T-cell (primary cell): ENCODE measurements at places on chromosomes 7 and 10. TPM values are rescaled to one million over a fixed set of nuclear protein-coding genes. Genes with fewer than 3 reads are reported as not detected.

DNA sequence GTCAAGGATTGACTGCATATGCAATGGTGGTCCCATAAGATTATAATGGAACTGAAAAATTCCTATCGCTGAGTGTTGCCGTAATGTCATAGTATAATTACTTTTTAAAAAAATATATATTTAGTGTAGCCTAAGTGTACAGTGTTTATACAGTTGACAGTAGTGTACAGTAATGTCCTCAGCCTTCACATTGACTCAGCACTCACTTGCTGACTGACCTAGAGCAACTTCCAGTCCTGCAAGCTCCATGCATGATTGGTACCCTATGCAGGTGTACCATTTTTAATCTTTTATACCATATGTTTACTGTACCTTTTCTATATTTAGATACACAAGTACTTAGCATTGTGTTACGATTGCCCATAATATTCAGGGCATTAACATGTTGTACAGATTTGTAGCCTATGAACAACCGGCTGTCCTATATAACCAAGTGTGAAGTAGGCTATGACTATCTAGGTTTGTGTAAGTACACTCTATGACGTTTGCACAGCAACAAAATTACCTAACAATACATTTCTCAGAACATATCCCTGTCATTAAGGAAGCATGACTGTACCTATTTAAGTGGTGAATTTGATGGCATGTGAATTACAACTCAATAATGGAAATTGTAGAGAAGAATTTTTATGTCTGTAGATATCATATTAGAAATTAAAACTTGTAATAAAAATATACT, 40.9 kb downstream of the CCNY start:
- no peak overlapping the region for H3K27ac ChIP-seq
- DNase-seq = no peak
- H3K36me3 ChIP-seq = no peaks in the 10 kb centered on the region

DNA sequence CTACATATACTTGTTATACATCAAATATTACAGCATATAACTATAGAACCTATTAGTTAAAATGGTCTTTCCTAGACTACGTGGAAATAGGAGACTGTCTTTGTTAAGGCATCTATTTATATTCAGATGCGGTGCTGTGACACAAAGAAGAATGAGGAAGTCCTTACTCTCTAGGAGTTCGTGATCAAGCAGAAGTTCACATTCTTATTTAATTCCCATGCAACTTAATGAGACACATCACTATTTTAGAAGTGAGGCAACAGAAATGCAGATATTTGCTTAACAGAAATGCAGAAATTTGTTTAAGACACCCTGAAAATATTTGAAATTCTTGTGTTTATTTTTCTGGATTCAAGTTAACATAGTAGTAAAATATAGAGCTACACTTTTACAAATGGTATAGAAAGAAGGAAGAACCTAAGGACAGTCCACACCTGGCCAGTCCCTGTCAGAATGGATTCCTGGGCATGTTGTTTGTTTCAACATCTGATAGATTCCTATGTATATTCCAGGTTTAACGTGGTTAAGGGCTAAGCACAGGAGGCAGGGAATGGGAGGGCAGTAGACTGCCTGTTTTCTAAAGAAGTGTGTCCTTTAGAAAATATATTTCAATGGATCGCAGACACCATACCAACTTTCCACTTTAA, 70.6 kb upstream of the NXPH1 start:
- H3K27ac ChIP-seq = no peak overlapping the region
- no peaks in the 10 kb centered on the region for H3K36me3 ChIP-seq
- no peak for DNase-seq
- H3K4me3 ChIP-seq = no peak overlapping the region
- H3K4me1 ChIP-seq = no peaks in the 10 kb centered on the region
- no peaks in the 10 kb centered on the region for H3K27me3 ChIP-seq

The SFMBT2 gene
- total RNA-seq = 38.3 TPM

DNA sequence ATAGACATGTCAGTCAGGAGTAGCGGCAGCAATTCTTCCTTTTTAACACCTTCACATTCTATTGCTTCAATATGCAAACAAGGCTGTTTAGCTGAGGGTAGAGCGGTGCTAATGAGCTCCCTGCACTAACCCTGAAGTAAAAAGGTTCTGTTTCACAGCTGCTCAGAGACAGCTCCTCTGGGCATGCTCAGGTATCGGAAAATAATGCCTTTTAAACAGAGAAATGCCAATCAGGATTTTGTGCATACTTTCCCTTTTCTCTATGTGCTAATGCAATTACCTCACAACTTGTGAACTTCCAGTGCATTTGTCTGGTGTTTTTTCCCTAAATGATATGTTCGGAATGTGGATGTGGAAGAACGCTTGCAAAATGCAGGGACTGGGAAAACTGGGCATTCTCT, 307.7 kb upstream of the FZD8 start:
- no peak for DNase-seq
- no peak overlapping the region for H3K27ac ChIP-seq
- no peaks in the 10 kb centered on the region for H3K36me3 ChIP-seq
- no peak overlapping the region for H3K4me3 ChIP-seq
- H3K4me1 ChIP-seq = no peaks in the 10 kb centered on the region
- H3K27me3 ChIP-seq = no peaks in the 10 kb centered on the region

The LANCL2 gene
- 6.1 TPM for total RNA-seq

DNA sequence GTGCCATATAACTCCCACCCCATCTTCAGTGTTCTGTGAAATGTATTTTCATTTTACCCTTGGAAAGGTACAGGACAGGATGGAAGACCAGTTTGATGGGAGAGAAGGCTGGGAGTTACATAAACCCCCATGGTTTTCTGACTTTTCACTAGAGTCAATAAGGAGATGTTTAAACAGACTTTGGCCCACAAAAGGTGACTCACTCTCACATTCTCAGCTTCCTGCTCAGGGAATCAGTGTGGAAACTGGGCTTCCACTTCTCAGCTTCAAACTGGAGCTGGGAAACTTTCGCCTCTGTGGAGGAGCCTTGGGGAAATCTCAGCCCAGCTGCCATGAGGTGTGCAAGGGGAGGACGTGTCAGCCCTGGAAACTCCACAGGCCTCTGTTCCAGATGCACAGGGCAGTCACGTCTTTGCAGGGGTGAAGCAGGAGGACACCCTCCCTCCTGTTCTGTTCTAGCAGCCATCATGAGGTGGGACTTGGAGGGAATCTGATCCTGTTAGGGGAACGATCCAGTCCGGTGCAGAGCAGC, 560.5 kb upstream of the GALNT17 start:
- no peaks in the 10 kb centered on the region for H3K4me1 ChIP-seq
- H3K36me3 ChIP-seq = no peaks in the 10 kb centered on the region
- no peak overlapping the region for H3K4me3 ChIP-seq

DNA sequence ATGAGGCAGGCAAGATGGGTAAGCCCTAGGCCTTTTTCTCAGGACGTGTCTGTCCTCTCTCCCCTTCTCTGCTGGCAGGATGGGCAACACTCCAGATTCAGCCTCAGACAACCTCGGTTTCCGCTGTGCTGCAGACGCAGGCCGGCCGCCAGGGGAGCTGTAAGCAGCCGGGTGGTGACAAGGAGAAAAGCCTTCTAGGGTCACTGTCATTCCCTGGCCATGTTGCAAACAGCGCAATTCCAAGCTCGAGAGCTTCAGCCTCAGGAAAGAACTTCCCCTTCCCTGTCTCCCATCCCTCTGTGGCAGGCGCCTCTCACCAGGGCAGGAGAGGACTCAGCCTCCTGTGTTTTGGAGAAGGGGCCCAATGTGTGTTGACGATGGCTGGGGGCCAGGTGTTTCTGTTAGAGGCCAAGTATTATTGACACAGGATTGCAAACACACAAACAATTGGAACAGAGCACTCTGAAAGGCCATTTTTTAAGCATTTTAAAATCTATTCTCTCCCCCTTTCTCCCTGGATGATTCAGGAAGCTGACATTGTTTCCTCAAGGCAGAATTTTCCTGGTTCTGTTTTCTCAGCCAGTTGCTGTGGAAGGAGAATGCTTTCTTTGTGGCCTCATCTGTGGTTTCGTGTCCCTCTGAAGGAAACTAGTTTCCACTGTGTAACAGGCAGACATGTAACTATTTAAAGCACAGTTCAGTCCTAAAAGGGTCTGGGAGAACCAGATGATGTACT, 13.1 kb downstream of the PHKG1 start:
- no peak for DNase-seq
- no peak overlapping the region for H3K4me3 ChIP-seq
- peaks cover 28% of the 10 kb centered on the region for H3K36me3 ChIP-seq
- H3K27ac ChIP-seq = no peak overlapping the region
- no peaks in the 10 kb centered on the region for H3K4me1 ChIP-seq
- no peaks in the 10 kb centered on the region for H3K27me3 ChIP-seq

- no peaks in the 10 kb centered on the region for H3K36me3 ChIP-seq
- no peaks in the 10 kb centered on the region for H3K27me3 ChIP-seq
- no peak for DNase-seq
These were observed 26.2 kb downstream of the PWWP2B start for GRCh38 chr10:132422903-132423825.

GRCh38 chr10:79445977-79446757, 743 bp upstream of the ZCCHC24 start:
- H3K36me3 ChIP-seq = no peaks in the 10 kb centered on the region
- peak overlapping the region; percentile 51 for H3K4me3 ChIP-seq
- DNase-seq = peak; percentile 8

DNA sequence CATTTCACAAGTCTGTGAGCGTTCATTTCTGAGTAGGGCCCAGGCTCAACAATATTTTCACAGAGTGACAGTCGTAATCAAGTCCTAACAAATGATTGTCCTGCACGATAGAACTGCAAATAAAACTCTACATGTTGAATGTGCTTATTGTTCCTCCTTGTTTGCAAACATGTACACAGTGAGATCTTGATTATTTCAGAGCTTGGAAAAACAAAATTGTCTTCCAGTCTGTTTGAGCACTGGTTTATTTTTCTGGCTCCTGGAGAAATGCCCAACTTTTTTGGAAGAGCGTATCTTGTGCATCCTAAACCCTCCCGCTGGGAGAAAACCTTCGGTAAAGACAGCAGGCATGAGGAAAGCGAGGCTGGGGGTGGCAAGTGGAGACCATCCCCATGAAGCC, 91.1 kb downstream of the TEX36 start:
- no peaks in the 10 kb centered on the region for H3K36me3 ChIP-seq
- H3K4me1 ChIP-seq = no peaks in the 10 kb centered on the region
- no peaks in the 10 kb centered on the region for H3K27me3 ChIP-seq
- DNase-seq = no peak
- no peak overlapping the region for H3K27ac ChIP-seq

The HK1 gene
- 84.4 TPM for total RNA-seq

DNA sequence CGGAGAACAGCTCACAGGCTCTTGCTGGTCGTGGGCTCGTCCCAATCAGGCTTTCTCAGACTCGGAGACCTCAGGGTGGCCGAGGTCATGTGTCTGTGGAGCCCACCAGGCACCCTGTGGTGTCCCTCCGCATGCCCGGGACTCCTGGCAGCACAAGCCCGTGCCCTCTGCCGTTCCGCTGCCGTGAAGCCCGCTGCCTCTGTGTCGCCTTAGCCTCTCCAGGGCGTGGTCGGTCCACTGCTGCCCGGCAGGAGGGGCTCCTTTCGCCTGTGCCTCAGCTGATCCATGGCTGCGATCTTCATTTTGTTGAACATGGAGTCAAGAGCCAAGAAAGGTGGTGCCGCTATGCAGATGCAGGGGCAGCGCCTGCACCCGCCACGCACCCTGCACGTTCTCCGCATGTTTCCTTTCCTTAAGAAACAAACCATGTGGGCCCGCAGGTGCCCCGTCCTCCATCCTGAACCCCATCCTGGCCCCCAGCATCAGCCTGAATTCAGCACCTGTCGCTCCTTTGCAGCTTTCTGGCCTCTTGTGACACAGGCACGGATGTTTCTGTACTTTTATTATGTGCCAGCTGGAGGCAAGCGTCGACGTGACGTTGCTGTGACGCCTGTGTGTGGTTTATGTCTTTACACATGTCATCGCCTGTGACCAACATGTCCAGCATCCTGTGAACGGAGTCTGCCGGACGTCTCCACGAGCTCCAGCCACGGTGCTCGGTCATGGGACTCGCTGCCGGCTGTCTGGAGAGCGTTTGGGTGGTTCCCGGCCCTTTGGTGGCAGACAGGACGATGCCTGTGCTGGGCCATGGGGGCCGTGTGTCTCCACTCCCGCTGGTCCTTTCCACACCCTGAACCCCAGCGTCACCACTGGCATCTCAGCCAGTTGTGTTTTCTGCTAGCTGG, 69.9 kb downstream of the NKX6-2 start:
- DNase-seq = no peak
- no peaks in the 10 kb centered on the region for H3K4me1 ChIP-seq
- H3K4me3 ChIP-seq = no peak overlapping the region
- H3K36me3 ChIP-seq = peaks cover 30% of the 10 kb centered on the region
